ENCODE measurements at places on chromosomes 4 and X.
A peak's percentile ranks its signal among the peaks of the same experiment; 100 is the strongest.

GRCh38 chr4:15725608-15726007, 22.7 kb downstream of the BST1 start:
- DNase-seq = no peak

GRCh38 chr4:102685768-102686167, 75.0 kb downstream of the MANBA start:
- DNase-seq = no peak

- no peak for DNase-seq
These were observed 281.9 kb upstream of the MAD2L1 start for GRCh38 chr4:120348521-120348920.

- peak; percentile 84 for DNase-seq
These were observed at the start of gene CPEB2 for GRCh38 chr4:15001869-15002658. TSS of gene CPEB2 (plus strand) at chr4:15002481. CDS start at chr4:15002674, 193 bp downstream.

DNA sequence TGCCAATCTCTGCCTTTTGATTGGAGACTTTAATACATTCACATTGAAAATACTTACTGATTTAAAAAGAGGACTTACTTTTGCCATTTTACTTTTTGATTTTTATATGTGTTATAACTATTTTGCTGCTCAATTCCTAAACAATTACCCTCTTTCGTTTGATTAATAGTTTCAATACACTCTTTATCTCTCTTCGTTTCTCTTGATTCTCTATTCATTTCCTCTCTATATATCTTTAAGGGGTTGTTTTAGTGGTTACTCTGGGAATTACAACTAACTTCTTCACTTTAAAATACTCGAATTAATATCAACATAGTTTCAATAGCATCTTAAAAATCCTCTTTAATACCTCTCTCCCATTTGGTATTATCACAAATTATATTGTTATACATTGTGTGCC, 116.6 kb downstream of the PTCHD1 start:
- no peak for DNase-seq

DNA sequence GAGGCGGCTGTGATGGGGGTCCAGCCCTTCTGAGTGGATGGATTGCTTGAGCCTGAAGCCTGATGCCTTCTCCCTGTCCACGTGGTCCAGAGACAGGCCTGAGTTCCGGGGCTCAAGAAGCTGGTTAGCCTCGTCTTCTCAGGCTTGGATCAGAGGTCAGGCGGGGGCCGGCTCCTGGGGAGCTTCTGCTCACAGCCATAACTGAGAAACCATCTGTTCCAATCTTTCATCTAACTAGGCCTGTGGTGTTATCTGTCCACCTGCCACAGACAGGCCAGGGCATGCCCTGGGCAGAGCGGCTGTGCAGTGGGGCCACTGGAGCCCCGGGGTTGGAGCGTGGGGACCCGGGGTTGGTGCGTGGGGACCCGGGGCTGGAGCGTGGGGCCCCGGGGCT, 63.1 kb downstream of the SORCS2 start:
- DNase-seq = no peak

DNA sequence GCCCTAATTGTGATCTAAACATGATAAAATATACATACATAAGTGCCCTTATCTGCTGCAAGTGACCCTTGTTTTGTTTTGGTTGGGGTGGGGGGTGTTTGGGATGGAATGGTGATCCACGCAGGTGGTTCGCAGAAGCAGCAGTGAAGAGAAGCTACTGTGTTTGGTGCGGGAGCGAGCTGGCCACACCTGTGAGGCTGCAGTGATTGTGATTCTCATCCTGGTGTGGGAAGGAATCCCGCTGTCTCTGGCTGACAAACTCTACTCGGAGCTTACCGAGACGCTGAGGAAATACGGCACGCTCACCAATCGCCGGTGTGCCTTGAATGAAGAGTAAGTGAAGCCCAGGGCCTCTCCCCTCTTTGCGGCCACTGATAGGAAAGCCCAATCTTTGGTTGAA, 96.8 kb downstream of the TET2 start:
- no peak for DNase-seq

DNA sequence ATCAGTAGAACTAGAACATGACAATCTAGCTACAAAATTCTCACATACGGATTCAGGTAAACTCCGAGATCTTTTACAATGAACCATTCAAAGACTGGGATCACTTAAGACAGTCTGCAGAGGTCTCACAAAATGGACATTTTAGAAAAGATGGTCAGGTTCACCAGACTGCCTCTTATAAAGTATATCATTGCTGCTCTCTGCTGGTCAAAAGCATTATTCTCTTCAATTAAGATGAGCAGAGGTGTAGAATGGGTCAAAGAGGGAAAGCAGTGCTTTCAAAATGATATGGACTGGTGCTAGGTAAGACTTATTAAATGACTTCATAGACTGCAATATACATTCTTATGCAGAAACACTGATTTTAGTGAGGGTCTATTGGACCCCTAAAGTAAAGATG, 434.7 kb downstream of the PACRGL start:
- no peak for DNase-seq
